ENCODE measurements at places on chromosomes 1 and 21.

DNA sequence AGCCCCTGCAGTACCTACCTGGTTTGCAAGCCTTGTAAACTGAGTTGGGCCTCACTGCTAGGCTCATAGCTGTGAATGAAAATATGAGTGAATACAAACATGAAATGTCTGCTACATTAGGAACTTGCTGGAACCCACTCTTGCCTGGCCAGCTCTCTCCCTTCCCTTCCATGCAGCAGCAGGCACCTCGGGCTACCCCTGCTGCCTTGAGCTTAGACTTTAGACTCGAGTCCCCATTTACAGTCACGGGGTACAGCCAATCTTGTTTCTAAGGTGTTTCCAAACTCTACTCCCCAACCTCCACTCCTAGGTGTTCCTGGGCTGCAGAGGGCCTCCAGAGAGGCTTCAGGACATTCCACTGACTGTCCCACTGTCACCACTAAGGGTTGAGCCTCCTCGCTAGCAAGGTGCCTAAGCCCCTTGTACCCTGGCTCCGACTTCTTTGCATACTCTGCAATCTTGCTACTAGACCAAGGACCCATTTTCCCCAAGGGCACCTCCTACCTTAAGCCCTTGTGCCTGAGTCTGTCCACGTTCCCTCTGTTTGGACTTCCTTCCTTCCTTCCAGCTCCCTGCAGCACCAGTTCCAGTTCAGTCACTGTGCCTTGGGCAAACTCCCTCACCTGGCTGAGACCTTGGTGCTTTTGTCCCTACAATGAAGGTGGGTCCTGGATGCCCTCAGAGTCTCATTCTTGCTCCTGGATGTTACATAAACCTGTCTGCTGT is 36.9 kb downstream of the CDK18 start:
- H3K27me3 ChIP-seq: peaks cover 68% of the 10 kb centered on the region
- H3K4me1 ChIP-seq: peaks cover 6% of the 10 kb centered on the region
- H3K36me3 ChIP-seq: no peaks in the 10 kb centered on the region

DNA sequence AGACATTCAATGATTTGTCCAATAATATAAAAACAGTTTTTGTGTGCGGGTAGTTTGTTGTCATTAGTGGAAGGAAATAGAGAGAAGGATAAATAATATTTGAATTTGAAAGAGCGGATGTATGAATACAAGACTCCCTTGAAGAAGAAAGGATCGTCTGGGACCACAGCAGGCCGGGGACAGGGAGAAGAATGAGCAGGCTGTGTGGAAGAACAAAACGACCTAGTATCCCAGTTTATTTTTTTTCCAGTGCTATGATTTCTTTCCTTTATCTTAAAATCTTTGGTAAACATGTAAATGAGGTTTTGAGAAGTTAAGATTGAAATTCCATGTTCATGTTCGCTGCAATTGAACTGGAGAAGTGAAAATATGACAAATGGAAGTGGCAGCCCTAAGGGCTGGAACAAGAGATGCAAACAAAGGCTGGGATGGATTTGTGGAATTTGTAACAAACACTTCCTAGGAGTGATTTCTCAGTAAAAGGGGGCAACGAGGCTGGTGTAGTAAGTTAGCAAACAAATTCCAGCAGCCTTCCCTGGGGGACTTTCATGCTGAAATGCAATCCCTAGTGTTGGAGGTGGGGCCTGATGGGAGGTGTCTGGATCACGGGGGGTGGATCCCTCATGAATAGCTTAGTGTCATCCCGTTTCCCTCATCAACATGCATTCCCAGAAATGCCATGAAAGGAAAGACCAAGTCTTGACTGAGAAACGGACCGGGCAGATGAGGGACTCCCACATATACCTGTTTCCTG is 10.2 kb upstream of the IFI16 start:
- peaks cover 1% of the 10 kb centered on the region for H3K36me3 ChIP-seq
- H3K4me1 ChIP-seq: peaks cover 16% of the 10 kb centered on the region
- H3K4me3 ChIP-seq: no peak overlapping the region
- H3K27me3 ChIP-seq: no peaks in the 10 kb centered on the region
- DNase-seq: no peak

DNA sequence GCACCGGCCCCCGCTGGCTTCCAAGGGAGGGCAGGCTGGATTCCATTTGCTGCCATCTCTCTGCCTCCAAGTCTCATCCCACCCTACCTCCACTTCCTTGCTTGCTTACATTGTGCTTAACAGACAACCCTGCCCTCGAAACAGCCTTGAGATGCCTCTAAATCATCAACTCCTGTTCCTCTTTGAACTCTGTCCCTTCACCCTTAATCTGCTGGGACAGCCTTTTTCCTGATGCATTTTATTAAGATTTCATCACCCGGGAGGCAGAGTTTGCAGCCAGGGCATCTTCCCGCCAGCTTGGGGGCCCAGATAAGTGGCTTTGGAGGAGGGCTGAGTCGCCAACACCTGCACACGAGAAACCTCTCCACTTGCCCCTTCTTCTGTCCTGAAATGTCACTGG is 192.5 kb downstream of the KAZN start:
- no peak overlapping the region for H3K4me3 ChIP-seq
- DNase-seq: no peak
- no peaks in the 10 kb centered on the region for H3K27me3 ChIP-seq

DNA sequence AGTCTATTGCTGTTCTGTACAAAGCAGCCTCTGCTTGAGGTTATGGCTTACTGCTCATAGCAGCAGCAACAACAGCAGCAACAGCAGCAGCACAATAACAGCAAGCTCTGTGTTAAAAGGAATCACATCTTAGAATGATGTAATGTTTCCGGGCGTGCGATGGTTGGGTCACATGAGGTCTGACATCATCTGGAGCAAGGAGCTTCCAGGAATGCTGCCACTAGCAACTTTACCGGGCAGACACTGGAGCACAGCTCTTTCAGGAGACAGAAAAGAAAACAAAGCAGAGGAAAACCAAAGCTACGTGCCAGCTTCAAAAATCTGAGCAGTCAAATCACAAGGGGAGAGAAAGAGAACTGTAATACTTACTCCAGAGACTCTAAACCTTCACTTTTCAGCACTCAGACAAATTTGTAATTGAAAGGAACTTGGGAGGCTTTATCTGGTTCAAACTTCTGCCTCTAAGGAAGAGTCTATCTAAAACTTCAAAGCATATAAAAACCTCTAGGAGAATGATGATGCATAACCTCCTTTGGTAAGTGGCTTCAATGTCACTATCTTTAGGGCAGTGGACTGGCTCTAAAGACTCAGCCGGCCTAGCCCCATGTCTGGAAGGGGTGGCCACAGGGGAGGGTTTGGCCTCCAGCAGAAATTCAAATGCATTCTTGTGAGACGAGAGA is 28.3 kb upstream of the RAB3GAP2 start:
- no peak overlapping the region for H3K4me3 ChIP-seq
- peaks cover 3% of the 10 kb centered on the region for H3K36me3 ChIP-seq
- no peak overlapping the region for H3K27ac ChIP-seq
- no peaks in the 10 kb centered on the region for H3K4me1 ChIP-seq
- H3K27me3 ChIP-seq: peaks cover 16% of the 10 kb centered on the region

GRCh38 chr21:45950740-45951515 is 30.6 kb upstream of the COL6A1 start:
- H3K4me3 ChIP-seq: no peak overlapping the region
- H3K27me3 ChIP-seq: peaks cover 15% of the 10 kb centered on the region
- no peaks in the 10 kb centered on the region for H3K36me3 ChIP-seq
- no peak for DNase-seq

DNA sequence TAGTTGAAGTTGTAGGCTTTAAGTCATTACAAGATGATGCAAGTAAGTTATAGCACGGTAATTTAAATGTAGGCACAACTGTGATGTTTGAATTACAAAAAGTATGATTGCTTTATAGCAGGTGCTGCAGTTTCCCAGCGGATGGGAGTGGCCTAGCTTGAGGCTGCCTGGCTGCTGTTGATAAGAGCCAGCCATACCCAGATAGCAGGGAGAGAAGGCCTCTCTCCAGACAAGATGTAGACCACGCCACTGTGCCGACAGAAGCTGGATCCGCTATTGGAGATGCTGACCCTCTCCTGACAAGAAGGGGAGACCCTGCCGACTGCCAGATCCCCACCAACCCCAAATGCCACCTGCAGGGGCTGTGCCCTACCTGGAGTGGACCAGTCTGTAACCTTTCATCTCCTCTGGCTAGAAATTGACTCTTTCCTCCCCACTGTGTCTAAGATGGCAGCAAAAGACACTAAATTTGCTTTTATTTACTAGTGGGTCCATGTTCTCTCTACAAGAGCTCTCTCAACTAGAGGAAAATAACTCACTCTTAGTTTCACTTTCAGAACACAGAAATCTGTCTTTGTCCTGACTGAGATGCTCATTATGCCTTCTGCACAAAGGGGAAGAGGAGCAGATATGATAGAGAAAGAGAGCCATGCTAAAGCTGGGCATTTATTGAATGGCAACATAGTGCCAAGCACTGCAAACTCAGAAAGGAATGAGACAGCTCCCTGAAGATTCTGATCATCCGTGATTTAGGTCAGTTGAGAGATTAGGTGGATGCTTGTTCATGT is 127.9 kb downstream of the URB2 start:
- peak overlapping the region; percentile 64 for H3K27ac ChIP-seq
- H3K4me3 ChIP-seq: peak overlapping the region; percentile 59
- no peaks in the 10 kb centered on the region for H3K36me3 ChIP-seq
- H3K27me3 ChIP-seq: peaks cover under 1% of the 10 kb centered on the region
- DNase-seq: no peak

DNA sequence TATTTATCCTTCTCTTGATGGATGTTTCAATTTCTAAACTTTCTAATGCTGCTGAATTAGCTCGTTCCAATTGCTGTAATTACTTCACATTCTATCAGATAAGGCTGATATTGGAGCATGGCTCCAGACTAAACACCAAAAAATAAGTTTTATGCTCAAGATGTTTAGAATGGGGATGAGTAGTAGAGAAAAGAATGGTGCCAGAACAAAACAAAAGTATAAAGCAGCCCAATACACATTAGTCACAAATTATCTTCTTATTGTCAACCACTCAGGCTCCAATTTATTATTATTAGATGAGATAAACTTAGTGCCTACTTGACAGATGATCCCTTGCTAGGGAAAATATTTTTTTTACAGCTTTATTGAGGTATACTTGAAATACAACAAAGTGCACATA is 21.8 kb downstream of the ATPAF1 start:
- H3K4me3 ChIP-seq: no peak overlapping the region
- H3K27me3 ChIP-seq: no peaks in the 10 kb centered on the region
- no peaks in the 10 kb centered on the region for H3K4me1 ChIP-seq
- H3K36me3 ChIP-seq: peaks cover 10% of the 10 kb centered on the region
- no peak overlapping the region for H3K27ac ChIP-seq
- DNase-seq: no peak

DNA sequence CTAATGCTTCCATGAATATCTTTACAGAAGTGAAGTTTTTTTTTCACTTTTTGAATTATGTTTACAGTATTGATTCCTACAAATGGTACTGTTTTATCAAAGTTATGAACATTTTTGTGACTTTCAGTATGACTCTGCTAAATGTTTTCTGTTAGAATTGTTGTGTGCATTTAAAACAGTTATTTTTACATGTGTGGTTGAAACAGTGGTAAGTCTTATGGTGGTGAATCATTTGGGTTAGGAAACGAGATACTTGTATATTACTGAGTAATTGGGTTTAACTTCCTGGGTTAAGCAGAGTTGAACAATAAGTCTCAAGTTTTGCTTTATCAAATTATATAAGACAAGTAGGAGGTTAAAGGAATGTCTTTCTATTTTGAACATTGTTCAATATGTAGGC is 66.8 kb downstream of the VPS13D start:
- no peaks in the 10 kb centered on the region for H3K27me3 ChIP-seq
- H3K27ac ChIP-seq: no peak overlapping the region
- no peaks in the 10 kb centered on the region for H3K4me1 ChIP-seq
- H3K4me3 ChIP-seq: no peak overlapping the region
- no peak for DNase-seq
- H3K36me3 ChIP-seq: peaks cover 4% of the 10 kb centered on the region

DNA sequence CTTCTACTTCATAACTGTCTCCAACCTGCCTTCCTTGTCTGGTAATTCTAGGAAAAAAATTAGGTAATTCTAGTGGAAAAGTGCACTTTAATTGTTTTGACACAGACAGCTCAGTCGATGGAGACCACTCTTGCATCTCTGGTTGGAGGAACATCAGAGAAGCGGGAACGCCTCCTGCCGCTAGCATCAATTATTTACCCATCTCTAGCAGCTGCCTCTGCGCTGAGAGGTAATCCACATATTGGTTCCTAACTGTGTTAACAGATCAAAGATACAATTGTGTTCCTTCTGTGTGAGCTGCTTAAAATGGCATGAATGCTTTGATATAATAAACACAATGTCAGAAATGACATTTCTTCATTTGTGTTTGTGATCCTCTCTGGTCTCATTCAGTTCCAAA is 33.3 kb downstream of the C2CD2 start:
- no peak overlapping the region for H3K4me3 ChIP-seq
- DNase-seq: no peak

DNA sequence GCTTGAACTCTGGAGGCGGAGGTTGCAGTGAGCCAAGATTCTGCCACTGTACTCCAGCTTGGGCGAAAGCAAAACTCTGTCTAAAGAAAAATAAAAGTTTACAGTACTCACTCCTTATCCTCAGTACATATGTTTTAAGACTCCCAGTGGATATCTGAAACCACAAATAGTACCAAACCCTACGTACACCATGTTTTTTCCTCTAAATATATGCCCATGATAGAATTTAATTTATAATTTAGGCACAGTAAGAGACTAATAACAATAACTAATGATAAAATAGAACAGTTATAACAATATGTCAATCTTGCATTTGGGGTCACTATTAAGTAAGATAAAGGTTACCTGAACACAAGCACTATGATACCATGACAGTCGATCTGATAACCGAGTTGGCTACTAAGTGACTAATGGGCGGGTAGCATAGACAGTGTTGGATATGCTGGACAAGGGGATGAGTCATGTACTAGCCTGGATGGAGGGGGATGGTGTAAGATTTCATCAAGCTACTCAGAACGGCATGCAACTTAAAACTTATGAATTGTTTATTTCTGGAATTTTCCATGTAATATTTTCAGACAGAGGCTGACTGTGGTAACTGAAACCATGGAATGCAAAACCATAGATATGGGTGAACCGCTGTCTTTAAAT is 43.7 kb downstream of the ST7L start:
- H3K36me3 ChIP-seq: peaks cover 37% of the 10 kb centered on the region
- H3K4me1 ChIP-seq: no peaks in the 10 kb centered on the region
- no peak overlapping the region for H3K4me3 ChIP-seq
- no peaks in the 10 kb centered on the region for H3K27me3 ChIP-seq
- no peak for DNase-seq

GRCh38 chr21:34946385-34946840 is 102.7 kb downstream of the RUNX1 start:
- H3K27me3 ChIP-seq: no peaks in the 10 kb centered on the region
- DNase-seq: no peak
- no peak overlapping the region for H3K27ac ChIP-seq

GRCh38 chr1:232393444-232394146 is 236.3 kb downstream of the SIPA1L2 start:
- H3K36me3 ChIP-seq: no peaks in the 10 kb centered on the region
- H3K27ac ChIP-seq: no peak overlapping the region
- H3K4me1 ChIP-seq: no peaks in the 10 kb centered on the region
- no peak overlapping the region for H3K4me3 ChIP-seq
- DNase-seq: no peak
- peaks cover 2% of the 10 kb centered on the region for H3K27me3 ChIP-seq

- H3K4me1 ChIP-seq: peaks cover 11% of the 10 kb centered on the region
- no peak overlapping the region for H3K4me3 ChIP-seq
- no peak for DNase-seq
- peaks cover 5% of the 10 kb centered on the region for H3K27me3 ChIP-seq
- no peak overlapping the region for H3K27ac ChIP-seq
Observed at GRCh38 chr1:35115459-35116383, 36.5 kb downstream of the ZMYM1 start.

All from naive thymus-derived CD8-positive, alpha-beta T cell (primary cell).